ENCODE measurements at places on chromosomes 12 and 14. TPM values are rescaled to one million over a fixed set of nuclear protein-coding genes. Genes with fewer than 3 reads are reported as not detected.

SSPN gene
- 1.1 TPM for total RNA-seq

LRTM2 gene
- total RNA-seq, result 0.12 TPM

PLEKHG7 gene
- not detected for total RNA-seq

GRIP1 gene
- 13.7 TPM for total RNA-seq

DTX1 gene
- 4.7 TPM for total RNA-seq

METTL25 gene
- total RNA-seq, result 7.6 TPM

SLC10A1 gene
- total RNA-seq, result not detected

SERPINA10 gene
- not detected for total RNA-seq

CLEC4A gene
- 3.8 TPM for total RNA-seq

C1QL4 gene
- 0.12 TPM for total RNA-seq

KIF5A gene
- total RNA-seq, result 21.3 TPM

SIX4 gene
- total RNA-seq, result 50.2 TPM

MMP19 gene
- 0.08 TPM for total RNA-seq

RBP5 gene
- 3.0 TPM for total RNA-seq

SNW1 gene
- 60.5 TPM for total RNA-seq

SETD1B gene
- total RNA-seq, result 8.9 TPM

EGLN3 gene
- 42.9 TPM for total RNA-seq

RASSF8 gene
- total RNA-seq, result 30.8 TPM

CLEC4D gene
- total RNA-seq, result not detected

DEPDC4 gene
- total RNA-seq, result 2.5 TPM

LRRC9 gene
- total RNA-seq, result 2.6 TPM

TOMM20L gene
- not detected for total RNA-seq

BCL2L14 gene
- total RNA-seq, result 2.7 TPM

PAX9 gene
- total RNA-seq, result not detected

PARPBP gene
- 44.6 TPM for total RNA-seq

CLEC2D gene
- total RNA-seq, result 7.1 TPM

BTG1 gene
- 15.5 TPM for total RNA-seq

POTEG gene
- total RNA-seq, result not detected

ARHGEF25 gene
- total RNA-seq, result 10.2 TPM

BORCS5 gene
- 13.7 TPM for total RNA-seq

FANCM gene
- 21.1 TPM for total RNA-seq

CLEC1B gene
- total RNA-seq, result not detected

CLEC6A gene
- total RNA-seq, result not detected

EML1 gene
- total RNA-seq, result 18.1 TPM
